ENCODE measurements at places on chromosomes 5 and 9.

DNA sequence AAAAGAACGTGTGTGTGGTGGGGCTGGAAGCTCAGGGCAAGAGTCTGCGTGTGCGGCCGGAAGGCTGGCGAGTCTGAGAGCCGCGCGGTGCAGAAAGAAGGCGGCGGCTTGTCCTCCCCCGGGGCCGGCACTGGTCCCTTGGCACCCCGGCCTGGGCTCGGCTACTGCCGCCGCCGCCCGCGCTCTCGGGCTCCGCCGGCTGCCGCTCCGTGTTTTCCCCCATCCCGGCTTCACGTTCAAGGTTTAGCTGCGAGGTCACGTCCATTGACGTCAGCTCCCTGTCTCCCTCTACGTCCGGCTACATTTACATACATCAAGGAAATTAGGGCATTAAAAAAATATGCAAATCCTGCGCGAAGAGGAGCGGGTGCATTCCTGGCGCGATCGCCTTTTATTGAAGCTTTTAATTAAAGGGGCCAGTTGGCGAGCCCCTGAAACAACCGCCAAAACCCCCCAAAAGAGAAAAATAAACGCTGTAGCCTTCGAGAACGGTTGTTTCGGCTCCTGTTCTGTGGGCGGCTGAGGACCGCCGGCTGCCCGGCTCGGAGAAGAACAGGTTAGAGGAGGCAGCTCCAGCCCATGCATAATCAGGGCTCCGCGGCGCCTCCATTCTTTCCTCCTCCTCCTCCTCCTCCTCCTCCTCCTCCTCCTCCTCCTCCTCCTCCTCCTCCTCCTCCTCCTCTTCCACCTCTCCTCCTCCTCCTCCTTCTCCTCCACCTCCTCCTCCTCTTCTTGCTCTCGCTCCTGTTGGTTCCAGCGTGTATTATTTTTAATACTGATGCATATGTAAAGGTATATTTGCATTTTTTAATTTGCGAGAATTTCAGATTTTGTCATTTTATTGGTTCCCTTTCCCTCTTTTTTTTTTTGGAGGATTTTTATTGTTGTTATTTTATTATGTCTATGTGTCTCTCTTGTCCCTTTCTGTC is 207.0 kb downstream of the MEF2C start:
- no peak for DNase-seq

- DNase-seq: no peak
Observed at GRCh38 chr5:135054546-135054945, 20.5 kb upstream of the PITX1 start.

DNA sequence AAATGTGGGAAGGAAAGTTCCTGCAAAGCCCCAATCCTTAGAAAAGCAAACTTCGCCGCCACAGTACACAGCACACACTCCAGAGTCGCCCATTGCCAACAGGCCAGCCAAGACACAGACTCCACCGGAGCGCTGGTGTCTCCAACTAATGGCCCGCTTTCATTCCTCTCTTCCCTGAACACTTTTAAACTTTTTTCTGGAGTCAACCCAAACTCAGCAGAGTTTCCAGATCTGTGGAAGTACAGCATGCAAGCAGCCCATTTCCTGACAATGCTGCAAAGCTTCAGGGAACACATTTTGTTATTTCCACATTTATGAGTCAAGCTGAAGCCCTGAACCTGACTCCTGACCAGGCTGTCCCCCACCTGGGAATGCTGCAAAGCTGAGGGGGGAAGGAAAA is 351.9 kb downstream of the NFIB start:
- no peak for DNase-seq

DNA sequence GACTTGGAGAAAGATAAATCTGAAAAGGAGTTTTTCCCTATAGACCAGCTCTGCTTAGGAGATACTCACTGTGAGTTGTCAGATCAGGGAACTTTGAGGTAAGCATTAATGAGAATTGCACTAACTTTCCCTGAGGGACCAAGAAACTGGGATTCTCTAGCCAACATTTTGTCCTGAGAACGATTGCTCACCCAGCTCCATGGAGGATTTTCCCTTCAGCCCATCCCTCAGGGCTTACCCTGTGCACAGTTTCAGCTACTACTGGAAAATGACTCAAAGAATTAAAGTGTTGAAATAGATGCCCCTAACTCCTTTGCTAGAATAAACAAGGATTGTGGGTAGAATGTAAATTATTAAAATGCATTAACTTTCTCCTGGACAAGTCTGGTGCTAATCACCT is 237.2 kb upstream of the IL12B start:
- DNase-seq: no peak

GRCh38 chr5:105840800-105841199 is 1829.9 kb downstream of the EFNA5 start:
- no peak for DNase-seq

Measured in B cell (primary cell).